ENCODE measurements at places on chromosomes 12 and 14.

DNA sequence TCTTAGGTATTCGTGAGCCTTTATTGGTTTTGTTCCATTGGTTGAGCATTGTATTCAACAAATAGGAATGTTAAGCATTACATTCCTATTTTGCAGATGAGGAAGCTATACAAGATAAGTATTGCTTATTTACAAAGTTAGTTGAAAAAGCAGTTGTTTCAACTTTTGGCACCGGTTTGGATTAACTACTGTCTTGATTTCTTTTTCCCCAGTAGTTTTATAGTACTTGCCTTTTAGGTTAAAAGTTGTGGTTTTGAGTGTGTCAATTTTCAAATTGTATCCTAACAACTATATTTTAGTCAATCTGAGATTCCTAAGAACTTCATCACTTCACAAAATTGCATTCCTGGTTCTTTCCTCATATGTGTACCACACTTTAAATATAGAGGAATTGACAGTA is 23.8 kb upstream of the MBIP start:
- no peak for DNase-seq

GRCh38 chr14:77004711-77005460 is 23.6 kb downstream of the IRF2BPL start:
- DNase-seq = no peak

DNA sequence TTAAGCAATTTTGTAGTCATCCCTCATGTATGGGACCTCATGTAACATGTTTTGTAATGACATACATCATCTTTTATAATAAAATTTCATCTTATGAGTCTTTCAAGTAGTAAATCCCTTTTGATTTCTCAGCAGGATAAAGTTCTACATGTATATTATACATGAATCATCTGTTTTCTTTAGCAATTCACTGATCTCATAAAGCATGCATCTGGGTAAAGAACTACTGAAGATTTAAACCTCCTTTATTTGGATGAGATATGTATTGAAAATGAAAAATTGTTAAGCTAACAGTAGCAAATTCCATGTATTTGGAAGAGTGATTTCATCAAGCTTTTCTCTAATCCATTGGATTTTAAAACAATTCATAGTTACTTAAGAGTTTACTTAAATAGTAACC is 126.9 kb downstream of the KITLG start:
- no peak for DNase-seq

DNA sequence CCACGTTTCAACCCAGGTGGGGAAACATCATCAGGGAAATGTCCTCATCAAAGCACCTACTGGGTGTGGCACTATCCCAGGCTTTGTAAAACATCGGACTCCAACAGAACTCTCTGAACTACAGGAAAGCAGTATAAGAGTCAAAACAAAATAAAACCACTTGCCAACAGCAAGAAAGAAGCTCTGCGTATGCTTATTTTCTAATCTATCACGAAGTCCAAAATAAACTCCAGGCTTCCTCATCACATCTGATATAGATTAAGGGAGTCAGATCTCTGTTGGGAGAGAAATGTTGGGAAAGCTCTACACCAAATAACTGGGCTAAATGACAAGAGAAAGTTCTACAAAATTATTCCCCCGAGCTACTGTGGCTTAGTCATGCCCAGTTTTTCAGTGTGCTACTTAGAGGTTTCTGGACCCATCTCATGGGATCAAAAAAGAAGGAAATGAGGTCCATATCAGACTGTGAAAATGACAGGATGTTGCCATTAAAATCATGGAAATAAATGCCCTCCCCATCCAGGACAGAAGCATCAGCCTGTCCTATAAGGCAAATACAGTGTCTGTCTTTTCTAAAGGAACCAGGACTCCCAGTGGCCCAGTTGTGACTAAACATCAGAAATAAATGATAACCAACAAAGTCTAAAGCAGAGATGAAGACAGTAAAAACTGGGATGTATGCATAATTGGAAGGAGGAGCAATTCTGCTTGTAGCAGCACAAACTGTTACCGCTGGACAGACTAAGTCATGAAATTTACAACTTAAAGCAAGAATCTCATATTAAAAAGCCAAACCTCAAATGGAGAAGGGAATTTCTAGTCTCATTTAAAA is 149.5 kb downstream of the STXBP6 start:
- DNase-seq = no peak

DNA sequence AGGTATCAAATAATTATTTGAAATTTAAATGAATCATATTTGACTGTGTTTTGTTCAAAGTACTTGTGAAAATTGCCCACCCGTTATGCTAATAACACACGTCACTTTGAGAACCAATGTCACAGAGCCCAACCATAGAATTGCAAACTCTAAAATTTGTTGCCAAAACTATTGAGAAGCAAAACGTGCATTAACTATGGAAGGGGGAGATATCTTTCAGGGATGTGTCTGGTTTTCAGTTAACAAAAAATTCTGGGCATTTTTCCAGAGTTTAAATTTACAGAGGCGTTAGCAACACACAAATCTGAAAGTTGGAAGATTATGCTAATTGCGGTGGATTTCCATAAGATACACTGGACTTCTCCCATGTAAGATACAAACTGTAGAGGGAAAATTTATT is 371.8 kb upstream of the E2F7 start:
- no peak for DNase-seq

- DNase-seq = no peak
These were observed 35.7 kb upstream of the TMEM263 start for GRCh38 chr12:106919910-106920544.

GRCh38 chr14:102610968-102611811 is 18.7 kb downstream of the RCOR1 start:
- DNase-seq = no peak

DNA sequence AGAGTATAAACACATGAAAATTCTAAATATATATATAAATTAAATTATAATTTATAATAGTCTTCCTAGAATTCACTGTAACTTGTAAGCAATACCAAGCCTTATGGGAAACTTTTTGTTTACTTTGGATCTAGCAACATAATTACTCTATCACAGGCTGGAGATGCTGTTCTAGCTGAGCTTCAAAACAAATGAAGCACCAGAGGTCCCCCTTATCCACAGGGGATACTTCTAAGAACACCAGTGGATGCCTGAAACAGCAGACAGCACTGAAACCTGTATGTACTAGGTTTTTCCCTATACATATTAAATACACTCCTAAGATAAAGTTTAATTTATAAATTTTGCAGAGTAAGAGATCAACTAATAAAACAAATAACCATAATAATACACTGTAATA is 96.6 kb downstream of the CDK17 start:
- DNase-seq = no peak

DNA sequence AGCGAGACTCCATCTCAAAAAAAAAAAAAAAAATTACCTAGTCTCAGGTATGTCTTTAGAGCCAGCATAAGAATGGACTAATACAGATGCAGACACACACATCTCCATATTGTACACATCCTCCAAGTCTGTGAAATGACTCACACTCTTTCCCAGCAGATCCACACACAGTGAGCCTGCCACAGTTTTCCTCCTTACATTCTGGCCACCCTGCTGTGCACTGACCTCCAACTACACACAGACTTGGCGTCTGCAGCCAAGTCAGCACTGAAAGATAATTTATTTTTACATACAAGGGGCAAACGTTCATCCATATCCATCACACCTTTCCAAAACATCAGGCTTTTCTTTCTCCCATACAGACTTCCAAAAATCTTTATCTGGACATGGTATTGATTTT is 115.9 kb downstream of the SLC25A21 start:
- no peak for DNase-seq

GRCh38 chr12:54282949-54283593 is 2.5 kb downstream of the HNRNPA1 start:
- DNase-seq = no peak

DNA sequence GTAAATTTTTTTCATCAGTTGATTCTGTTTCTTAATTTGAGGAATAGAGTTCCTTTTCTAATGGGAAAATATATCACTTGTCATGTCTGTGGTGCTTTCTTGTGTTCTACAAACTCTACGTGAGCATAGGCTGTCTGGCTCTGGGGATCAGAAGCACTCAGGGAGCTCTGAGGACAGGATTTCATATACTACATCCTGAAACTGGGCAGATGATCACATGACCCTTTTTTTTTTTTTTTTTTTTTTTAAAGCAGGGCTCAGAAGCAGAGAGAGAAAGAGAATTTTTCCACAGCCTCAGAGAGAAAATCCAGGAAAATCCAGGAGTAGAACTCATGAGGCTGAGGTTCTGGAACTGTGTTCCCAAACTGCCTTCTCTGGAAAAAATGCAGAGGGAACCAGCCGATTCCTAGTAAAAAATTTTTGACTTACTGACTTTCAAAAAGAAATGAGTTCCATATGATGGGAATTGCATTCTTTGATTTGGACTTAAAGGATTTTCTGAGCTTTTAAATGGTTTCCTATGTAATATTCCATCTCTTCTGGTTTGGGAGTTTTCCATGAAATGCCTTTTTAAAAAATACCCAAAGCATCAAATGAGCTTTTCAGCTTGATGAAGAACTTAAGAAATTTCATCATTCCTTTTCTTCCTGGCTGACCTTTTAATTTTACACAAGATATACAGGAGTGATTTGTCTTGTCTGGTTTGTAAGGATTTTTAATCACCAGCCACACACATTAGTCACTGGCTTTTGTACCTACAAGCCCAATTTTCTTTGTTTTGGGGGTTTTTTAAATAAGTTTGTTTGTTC is 183.1 kb upstream of the HIF1A start:
- no peak for DNase-seq
